A549 (cell line): ENCODE measurements at places on chromosomes 1 and 21. TPM values are rescaled to one million over a fixed set of nuclear protein-coding genes. Genes with fewer than 3 reads are reported as not detected.

EEIG2 gene
- polyA plus RNA-seq, result 4.9 to 5.3 TPM (median 5.2 TPM) in 3 replicates

MPL gene
- polyA plus RNA-seq, result not detected in 3 replicates

SPATA46 gene
- polyA plus RNA-seq, result not detected in 3 replicates

PLA2G2A gene
- polyA plus RNA-seq, result 0.13 TPM in 2 of 3 replicates, not detected in the other

ALX3 gene
- not detected in 3 replicates for polyA plus RNA-seq

SAMD13 gene
- polyA plus RNA-seq, result 0.28 to 0.59 TPM (median 0.53 TPM) in 3 replicates

KCNT2 gene
- 0.05 to 0.15 TPM (median 0.14 TPM) in 3 replicates for polyA plus RNA-seq

SHISAL2A gene
- not detected in 3 replicates for polyA plus RNA-seq

PPP1R8 gene
- polyA plus RNA-seq, result 33.4 to 35.0 TPM (median 34.0 TPM) in 3 replicates

KCNA2 gene
- polyA plus RNA-seq, result 0.03 to 0.05 TPM (median 0.04 TPM) in 3 replicates

CELA2A gene
- not detected in 3 replicates for polyA plus RNA-seq

RPE65 gene
- not detected in 3 replicates for polyA plus RNA-seq

ZNF670 gene
- polyA plus RNA-seq, result 2.9 to 3.3 TPM (median 3.0 TPM) in 3 replicates

DHRS3 gene
- 56.9 to 78.9 TPM (median 62.7 TPM) in 3 replicates for polyA plus RNA-seq

FMO4 gene
- polyA plus RNA-seq, result 0.32 to 0.66 TPM (median 0.43 TPM) in 3 replicates

ZNF124 gene
- polyA plus RNA-seq, result 4.4 to 5.5 TPM (median 5.3 TPM) in 3 replicates

PRR9 gene
- polyA plus RNA-seq, result not detected in 3 replicates

RYR2 gene
- under 0.01 TPM in 1 of 3 replicates, not detected in the others for polyA plus RNA-seq

C1orf116 gene
- polyA plus RNA-seq, result 3.2 to 3.6 TPM (median 3.4 TPM) in 3 replicates

TSTD1 gene
- polyA plus RNA-seq, result 0.17 to 0.21 TPM (median 0.20 TPM) in 3 replicates

ABCD3 gene
- 31.3 to 34.1 TPM (median 32.3 TPM) in 3 replicates for polyA plus RNA-seq
